ENCODE measurements at places on chromosomes 16 and 17. TPM values are rescaled to one million over a fixed set of nuclear protein-coding genes. Genes with fewer than 3 reads are reported as not detected.

SLC7A5 gene
- total RNA-seq: 10.6 TPM

- no peaks in the 10 kb centered on the region for H3K4me1 ChIP-seq
- H3K36me3 ChIP-seq: no peaks in the 10 kb centered on the region
- H3K4me3 ChIP-seq: no peak overlapping the region
- DNase-seq: no peak
Measured at GRCh38 chr17:33258296-33258695, 34.8 kb downstream of the ASIC2 start.

- DNase-seq: no peak
- H3K27me3 ChIP-seq: no peaks in the 10 kb centered on the region
- no peaks in the 10 kb centered on the region for H3K36me3 ChIP-seq
- no peak overlapping the region for H3K4me3 ChIP-seq
Measured at GRCh38 chr17:27461192-27461859, 5.1 kb downstream of the KSR1 start.

DNA sequence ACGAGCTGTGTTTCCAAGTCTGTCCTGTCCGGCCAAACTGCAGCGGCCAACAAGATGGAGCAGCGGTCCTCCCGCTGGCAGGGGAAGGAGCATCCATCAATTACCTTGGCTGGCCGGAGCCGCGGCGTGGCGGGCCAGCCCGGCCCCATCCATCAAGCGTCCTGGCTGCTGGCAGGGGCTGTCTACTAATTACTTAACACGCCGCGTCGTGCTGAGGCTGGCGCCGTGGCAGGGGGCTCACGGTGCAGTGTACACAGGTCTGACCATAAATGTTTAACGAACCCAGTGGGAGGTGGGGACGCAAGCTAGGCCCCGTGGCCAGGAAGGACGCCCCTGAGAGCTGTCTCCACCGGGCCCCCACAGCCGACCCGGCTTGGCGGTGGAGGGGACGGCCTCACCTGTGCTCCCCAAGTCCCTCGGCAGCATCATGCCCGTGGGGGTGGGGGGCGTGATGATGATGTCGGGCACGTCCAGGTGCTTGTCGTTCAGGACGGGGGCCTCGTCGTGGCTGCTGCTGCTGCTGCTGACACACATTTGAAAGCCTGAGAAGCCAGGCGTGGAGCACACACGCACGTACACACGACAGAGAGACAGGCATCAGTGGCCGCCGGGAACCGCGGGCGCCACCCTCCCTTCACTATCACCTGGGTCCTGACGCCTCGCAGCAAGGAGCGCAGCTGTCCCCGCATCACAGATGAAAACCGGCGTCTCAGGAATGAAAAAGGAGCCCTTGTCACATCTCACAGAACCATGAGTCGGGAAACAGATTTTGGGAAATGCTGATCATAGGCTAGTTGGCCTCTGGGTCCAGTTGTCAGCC, 21.2 kb upstream of the GINS2 start:
- H3K4me3 ChIP-seq: no peak overlapping the region
- H3K27me3 ChIP-seq: no peaks in the 10 kb centered on the region
- DNase-seq: no peak
- H3K36me3 ChIP-seq: no peaks in the 10 kb centered on the region

- DNase-seq: no peak
- no peak overlapping the region for H3K4me3 ChIP-seq
- H3K27me3 ChIP-seq: no peaks in the 10 kb centered on the region
- H3K36me3 ChIP-seq: no peaks in the 10 kb centered on the region
Measured at GRCh38 chr17:72518753-72519597, 398.2 kb downstream of the SOX9 start.

- DNase-seq: no peak
- no peaks in the 10 kb centered on the region for H3K36me3 ChIP-seq
- no peaks in the 10 kb centered on the region for H3K27me3 ChIP-seq
- no peak overlapping the region for H3K27ac ChIP-seq
- no peak overlapping the region for H3K4me3 ChIP-seq
Measured at GRCh38 chr16:87552072-87552718, 50.1 kb upstream of the JPH3 start.

GRCh38 chr16:84500531-84500930, 3.9 kb downstream of the MEAK7 start:
- H3K4me3 ChIP-seq: no peak overlapping the region
- no peak for DNase-seq
- peaks cover 28% of the 10 kb centered on the region for H3K36me3 ChIP-seq

ARL5C gene
- total RNA-seq: not detected

ZCCHC14 gene
- 23.4 TPM for total RNA-seq

UMOD gene
- total RNA-seq: not detected

DNA sequence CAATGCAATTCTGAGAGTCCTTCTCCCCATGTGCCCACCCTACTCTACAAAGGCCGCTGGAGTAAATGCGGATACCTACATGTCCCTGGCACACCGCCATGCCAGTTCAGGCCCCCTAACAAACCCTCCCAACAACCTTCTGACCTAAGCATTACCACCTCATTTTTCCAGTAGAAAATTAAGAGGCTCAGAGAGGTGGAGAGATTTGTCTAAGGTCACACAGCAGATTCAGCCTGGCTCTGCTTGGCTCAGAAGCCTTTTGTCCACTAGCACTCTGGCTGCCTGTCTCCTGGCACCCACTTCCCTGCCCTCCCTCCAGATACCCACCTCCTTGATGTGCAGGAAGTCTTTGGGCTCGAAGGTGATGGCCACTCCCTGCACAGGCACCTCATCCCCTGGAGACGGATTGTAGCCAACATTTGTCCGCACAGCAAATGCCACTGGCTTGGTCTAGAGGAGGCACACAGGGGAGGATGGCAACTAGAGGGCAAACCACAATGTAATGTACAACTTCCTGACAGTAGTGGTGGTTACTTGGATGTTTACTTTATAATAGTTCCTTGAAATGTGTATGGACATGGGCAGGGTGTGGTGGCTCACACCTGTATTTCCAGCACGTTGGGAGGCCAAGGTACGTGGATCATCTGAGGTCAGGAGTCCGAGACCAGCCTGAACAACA, 10.2 kb downstream of the CACNB1 start:
- H3K27ac ChIP-seq: no peak overlapping the region
- H3K4me3 ChIP-seq: no peak overlapping the region
- peaks cover 99% of the 10 kb centered on the region for H3K36me3 ChIP-seq
- DNase-seq: no peak

DNA sequence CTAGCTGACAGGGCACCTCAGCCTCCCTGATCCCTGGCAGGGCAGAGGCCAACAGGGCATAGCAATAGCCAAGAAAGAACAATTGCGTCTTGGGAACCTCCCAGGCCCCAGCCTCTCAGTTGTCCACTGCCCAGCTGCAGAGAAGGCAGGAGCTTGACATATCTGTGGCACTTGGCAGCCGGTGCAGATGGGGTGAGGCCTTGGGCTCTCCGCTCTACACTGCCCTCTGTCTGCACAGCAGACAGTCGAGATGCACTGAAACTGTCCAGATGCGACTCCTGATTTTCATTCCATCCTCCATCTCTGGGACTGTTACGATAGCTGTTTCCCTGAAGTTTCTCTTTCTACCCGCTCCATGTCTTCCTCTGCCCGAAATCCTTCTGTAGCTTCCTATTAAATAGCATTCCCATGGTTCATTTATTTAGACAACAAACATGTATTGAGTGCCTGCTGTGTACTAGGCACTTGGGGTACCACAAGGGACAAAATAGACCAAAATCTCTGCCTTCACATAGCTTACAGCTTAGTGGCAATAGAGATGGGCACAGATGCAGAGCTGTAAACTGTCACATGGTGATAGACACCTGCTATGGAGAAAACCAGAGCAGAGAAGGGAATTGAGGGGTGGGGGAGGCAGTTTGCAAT, 3.3 kb downstream of the POLR3E start:
- DNase-seq: no peak
- no peaks in the 10 kb centered on the region for H3K27me3 ChIP-seq
- H3K36me3 ChIP-seq: no peaks in the 10 kb centered on the region
- H3K4me1 ChIP-seq: peaks cover 37% of the 10 kb centered on the region

GRCh38 chr16:57743458-57743857, 7.9 kb downstream of the KATNB1 start:
- DNase-seq: peak; percentile 27
- no peaks in the 10 kb centered on the region for H3K27me3 ChIP-seq
- H3K4me1 ChIP-seq: no peaks in the 10 kb centered on the region

CDRT15L2 gene
- not detected for total RNA-seq

DNA sequence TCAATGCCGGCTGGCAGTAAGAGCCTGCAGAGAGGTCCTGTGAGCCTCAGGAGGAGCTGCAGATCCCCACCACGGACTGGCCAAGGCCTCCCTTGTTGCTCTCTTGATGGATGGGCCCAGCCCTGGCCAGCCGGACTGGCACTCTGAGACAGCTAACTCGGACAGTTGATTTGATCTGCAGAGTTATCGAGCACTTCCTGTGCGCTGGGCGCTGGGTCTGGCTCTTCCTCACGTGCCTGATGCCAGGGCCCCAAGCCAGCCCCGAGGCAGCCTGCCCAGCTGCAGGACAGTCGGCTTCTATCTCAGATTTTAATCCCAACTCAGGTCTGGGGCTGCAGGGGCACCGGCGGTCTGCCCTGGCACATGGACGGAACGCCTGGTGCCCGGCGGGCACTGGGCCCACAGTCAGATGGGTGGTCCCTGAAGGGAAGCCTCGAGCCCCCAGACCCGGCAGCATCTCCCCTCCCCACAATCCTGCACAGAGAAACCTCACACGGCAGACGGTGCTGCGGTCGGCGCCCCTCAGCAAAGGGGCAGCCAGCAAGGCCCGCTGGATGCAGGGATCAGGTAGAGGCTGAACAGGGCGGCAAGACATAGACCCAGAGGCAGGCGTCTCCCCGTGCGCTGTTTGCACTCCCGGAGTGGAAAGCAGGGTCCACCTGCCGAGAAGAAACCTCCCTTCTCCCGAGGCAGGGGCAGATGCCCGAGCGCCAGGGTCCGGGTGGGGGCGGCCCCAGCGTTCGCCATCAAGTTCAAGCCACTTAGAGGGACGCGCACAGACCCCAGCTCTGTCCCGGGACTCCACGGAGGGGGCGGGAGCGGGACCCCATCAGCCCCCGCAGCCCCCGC, 34.0 kb downstream of the TIMM22 start:
- no peak overlapping the region for H3K4me3 ChIP-seq
- H3K27me3 ChIP-seq: no peaks in the 10 kb centered on the region
- no peaks in the 10 kb centered on the region for H3K36me3 ChIP-seq
- no peak for DNase-seq

All from left lung (tissue), 14 donors.